ENCODE measurements at places on chromosomes 13 and 19.

GRCh38 chr13:48000559-48001113, 437 bp downstream of the SUCLA2 start:
- no peak for DNase-seq

GRCh38 chr13:59409634-59410200, 754.0 kb downstream of the DIAPH3 start:
- DNase-seq: peak; percentile 23

DNA sequence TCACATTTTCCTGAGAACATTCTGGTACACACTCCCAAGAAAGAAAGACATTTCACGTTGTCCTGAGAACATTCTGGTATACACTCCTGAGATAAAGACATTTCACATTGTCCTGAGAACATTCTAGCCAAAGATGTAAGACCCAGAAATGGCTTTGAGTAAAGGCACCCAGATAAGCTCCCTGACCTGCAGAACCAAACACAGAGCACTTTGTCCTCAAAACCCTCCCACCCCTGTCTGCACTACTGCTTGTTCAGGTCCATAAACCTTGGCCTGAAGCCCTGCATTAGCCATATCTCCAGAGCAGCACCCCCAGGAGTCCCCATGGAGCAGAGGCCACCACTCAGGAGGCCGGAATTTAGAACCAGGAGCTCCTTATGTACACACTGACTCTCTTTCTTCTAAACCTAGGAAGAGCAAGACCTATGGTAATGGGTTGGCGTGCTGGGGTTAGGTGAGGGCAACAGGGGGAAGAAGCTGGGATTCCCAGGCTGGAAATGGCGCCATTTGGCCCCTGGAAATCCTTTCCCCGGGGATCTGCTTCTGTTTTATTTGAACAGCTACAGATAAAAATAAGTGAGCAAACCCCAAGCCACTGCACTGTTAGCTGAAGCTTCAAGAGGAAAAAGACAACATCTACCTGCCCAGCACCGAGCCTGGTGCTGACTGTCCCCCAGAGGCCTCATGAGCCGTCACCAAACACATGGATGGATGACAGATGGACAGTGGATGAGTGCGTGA, 13.7 kb downstream of the GAS6 start:
- no peak for DNase-seq

DNA sequence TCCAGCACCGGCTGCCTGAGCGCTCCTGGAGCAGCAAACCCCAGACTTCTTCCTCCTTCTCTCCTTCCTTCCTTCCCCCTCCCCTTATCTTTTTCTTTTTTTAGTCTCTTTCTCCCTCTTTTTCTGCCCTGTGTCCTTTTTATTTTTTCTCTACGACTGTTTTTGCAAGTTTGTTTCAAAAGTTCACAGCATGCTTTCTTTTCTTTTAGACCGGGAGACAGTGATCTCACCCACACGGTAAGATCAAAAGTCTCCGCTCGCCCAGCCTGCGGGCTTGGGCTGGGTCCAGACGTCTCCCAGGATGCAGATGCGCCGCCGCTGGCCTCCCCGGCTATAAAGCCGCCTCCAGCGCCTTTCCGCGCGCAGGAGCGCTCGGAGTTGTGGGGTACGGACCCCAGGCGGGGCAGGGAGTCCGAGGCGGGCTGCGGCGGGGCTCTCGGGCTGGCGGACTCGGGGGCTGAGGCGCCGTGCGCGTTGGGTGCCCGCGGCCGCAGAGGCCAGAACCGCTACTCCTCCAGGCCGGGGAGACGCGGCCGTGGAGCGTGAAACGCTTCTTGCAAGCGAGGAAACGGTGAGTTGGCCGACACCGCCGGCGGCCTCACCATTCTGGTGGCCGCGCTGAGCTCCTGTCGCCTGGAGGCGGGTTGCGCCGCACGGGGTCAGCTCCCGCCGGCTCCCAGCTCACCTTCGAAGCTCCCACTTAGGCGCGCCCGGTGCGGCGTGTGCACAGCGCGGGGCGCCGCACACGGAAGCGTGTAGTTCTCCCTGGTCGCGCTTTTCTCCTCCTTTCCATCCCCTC, 2.0 kb upstream of the TSHZ3 start:
- no peak for DNase-seq

GRCh38 chr13:42777467-42777866, 3.9 kb upstream of the FAM216B start:
- DNase-seq: no peak

DNA sequence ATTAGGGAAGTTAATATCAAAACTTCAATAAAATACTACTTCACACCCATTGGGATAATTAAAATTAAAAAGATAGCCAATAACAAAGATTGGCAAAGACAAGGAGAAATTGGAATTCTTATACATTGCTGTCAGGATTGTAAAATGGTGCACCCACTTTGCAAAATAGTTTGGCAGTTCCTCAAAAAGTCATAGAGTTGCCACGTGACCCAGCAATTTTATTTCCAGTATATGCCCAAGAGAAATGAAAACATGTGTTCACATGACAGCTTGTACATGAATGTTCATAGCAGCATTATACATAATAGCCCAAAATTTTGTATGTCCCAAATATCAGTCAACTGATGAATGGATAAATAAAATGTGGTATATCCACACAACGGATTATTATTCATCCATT, 3.3 kb downstream of the MBD3L1 start:
- DNase-seq: no peak

- no peak for DNase-seq
These were observed 5.8 kb downstream of the LSR start for GRCh38 chr19:35254341-35255297.

DNA sequence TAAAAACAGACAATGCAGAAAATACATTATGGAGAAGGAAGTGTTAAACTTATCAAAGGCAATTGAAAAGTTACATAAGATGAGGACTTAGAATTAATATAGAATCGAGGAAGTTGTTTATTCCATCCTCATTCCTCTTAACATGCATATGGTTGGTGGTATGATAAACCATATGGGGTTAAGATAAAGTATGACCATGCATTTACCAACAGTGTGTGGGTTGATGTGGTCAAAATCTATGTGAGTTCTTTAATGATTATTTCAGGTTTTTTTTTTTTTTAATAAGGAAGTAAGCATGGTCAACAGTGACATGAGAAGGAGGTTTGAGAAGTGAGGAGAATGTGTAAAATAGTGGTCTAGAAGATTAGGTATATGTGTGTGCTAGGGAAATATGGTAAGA, 94.5 kb downstream of the TDRD3 start:
- no peak for DNase-seq

GRCh38 chr13:113585896-113586295, 1.3 kb downstream of the TFDP1 start:
- no peak for DNase-seq

DNA sequence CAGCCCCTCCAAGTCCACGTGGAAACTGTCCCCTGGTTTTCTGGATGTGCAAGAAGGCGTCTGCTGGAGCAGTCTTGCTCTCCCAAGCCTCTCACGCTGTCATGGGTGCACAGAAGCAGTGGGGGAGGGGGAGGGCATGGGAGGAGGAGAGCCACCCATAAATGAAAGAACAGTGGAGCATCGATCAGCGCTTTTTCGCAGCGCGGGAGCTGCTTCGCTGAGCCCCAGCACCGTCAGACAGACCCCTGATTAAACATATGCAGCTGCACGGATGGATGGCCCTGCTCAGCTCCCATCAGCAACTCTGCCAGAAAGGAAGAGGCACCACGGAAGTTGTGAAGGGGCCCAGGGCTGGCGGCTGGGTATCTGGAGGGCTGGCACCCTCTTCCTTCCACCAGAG, 264.9 kb downstream of the UQCRFS1 start:
- DNase-seq: no peak

Measured in NCI-H1694 treated with DMSO at 0.1 percent for 48 hours (cell line).